ENCODE measurements at places on chromosomes 6 and 20.

DNA sequence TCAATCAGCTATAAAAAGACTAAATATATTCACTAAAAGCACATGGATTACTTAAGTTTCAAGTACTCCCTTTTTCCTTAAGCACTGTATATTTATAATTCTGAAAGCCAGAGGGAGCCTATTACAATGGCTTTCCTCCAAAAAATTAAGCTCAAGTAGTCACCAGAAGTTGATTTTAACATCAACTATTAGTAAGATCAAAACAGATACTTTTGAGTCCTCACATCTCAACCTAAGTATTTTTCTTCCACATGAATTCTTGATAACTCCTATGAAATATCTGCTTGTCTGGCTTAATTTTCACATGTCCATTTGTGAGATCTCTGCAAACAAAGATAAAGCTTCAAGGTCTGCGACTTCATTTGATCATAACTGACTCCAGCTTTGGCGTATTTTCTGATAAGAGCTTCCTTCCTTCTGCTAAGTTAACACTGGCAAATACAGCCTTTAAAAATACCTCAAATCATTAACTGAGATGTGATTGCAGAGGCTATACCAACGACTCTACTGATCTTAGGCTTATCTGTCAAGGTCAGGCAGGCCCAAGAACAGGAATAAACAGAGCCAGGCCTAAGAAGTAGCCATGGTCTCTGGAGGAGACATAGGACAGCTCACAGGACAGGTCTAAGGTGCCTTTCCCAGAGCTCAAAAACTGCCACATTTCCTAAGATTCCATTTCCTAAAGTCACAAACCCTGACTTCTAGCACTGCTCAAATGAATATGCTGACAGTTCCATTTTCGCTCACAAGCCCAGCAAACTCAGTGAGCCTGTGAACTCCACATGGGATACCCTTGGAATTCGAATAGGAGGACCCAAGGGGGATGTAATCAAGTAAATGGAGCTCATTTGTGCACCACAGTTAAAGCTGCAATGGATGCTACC, 10.0 kb downstream of the SNX5 start:
- DNase-seq = no peak

GRCh38 chr6:14660806-14661579, 543.4 kb downstream of the CD83 start:
- peak; percentile 79 for DNase-seq

- DNase-seq = no peak
Measured at GRCh38 chr6:129903082-129903481, 42.0 kb upstream of the TMEM244 start.

- DNase-seq = no peak
Measured at GRCh38 chr6:168082860-168083513, 4.0 kb upstream of the FRMD1 start.

DNA sequence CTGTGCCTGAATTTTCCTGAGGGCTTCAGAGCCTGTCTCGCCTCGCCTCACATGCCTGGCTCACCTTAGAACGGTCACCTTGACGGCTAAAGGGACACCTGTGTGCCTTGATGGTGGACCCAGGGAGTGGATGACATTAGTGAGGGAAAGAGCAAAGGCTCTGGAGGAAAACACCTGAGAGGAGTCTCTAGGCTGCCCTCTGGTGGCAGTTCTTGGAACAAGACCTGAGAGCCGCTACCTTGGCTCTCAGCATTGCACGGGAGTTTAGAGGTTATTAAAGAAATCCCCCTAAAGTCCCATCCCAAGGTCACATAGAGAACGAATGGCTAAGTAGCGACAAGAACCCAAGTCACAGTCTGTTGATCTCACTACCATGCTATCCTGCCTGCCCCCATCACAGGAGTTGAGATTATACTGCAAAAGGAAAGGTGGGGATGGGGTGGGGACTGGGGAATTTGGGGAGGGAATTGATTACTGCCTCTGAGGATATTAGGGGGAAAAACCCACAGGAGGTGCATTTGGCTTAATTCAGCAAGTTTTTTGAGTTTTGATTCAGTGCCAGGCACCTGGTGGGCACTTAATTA, 7.9 kb upstream of the CDSN start:
- DNase-seq = peak; percentile 73

GRCh38 chr20:59074456-59074855, 31.9 kb upstream of the PRELID3B start:
- no peak for DNase-seq

DNA sequence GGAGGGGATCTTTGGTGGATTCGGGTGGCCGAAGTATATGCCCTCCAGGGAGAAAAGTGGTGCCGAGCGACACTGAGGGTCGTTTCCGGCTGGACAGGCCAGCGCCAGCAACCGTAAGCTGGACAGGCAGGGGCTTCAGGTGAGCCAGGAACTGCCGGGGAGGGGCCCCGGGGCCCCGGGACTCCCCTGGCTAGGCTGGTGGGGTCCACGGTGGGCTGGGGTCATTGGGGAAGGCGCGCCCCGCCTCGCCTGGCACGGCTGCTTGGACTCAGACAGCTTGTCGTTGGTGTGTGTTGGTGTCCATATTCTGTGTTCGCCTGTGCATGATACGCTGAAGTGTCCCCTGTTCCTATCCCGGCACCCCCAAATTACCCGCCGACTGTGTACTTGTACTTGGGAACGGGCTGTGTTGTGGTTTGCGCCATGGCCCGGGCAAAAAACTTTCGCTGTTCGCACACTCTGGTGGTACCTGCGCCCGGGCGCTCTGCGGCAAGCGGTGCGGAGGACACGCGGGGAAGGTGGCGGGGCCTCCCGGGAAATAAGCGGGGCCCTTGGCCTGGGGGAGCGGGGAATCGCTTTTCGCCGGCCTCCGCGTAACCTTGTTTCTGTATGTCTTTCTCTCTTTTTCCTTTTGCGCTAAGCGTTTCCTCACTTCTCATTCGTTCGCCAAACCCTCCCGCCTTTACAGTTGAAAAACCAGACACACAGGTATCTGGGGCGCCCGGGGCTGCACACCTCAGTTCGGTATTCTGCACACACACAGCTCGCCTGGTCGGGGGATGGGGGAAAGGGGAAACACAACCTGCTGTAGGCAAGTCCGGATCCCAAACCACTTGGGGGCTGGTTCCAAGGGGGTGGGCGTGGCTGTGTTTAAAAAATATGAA, 3.2 kb downstream of the GNAS start:
- DNase-seq = no peak

DNA sequence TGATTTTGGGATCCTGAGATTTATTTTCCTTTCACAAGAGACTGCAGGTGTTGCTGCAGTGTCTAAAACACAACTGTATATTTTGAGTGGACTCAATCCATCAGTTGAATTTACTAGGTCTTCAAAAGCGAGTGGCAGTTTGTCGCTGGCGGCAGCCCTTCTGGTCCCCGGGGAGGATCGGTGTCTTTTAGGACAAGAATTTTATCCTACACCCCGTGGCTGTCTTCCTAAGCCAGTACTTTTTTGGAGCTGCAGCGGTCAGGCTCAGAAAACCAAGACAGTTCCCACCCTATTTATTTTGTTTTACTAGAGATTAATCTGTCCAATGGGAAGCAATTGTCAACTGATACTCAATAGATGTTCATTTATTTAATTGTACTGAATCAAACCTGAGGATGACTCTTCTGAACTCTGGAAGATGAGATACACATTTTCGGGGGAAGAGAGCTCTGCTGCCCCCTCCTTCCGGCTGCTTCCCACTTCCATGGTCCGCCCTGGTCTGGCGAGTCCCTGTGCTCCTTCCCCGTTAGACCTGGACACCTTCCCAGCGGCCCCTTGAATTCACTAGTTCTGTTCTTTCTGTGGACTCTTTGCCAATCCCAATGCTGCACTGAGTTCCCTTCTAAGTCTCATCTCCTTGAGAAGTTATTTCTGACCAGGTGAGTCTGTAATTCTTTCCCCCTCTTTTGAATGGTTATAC, 90.6 kb downstream of the ERMARD start:
- no peak for DNase-seq

DNA sequence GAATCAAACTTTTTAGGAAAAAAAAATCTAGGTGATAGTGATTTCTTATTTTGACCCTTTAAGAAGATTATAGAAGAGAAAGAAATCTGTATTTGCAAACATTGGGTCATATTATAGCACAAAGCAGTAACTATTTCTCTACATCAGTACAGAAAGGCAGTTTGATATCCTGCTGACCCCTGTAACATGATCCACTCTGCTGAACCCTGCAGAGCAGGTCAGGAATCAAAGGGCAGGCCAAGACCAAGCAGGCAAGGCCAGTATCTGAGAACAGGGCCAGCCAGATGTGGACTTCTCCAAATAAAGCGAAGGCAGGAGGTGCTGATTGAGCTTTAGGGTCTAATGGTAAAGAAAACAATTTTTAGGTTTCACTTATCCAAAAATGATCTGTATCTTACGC, 239.4 kb downstream of the PTPRK start:
- no peak for DNase-seq

GRCh38 chr6:42331019-42331418, 113.4 kb upstream of the MRPS10 start:
- DNase-seq = no peak

DNA sequence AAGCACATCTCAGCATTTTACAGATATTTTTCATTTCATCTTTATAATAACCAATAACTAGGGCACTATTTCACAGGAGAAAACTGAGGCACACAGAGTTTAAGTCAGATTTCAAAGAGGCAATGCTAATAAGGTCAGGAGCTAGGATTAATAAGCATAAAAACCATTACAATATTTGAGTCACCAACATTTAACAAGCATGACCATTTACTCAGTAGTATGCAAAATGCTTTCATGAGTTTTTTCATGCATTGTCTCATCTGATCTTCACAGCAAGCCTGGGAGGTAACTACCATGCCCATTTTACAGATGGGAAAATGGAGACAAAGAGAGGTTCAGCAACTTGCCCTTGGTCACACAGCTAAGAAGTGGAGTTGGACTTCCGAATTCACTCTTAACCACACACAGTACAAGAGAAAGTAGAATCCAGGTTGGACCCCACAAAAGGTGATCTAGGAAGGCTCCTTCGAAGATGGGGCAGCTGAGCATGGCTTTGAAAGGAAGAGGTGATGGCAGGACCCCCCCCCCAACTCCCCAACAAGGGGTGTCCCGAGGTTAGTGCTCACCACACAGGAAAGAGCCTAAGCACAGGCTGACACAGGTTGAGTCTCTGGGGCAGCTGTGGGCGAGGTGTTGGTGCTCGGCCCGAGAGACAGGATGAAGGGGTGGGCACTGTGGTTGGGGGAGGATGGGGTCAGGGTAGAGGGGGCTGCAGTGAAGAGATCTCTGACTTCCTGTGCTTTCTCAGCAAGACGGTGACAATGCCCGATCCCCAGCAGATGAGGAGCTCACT, 108.8 kb downstream of the PREX1 start:
- peak; percentile 51 for DNase-seq

All from OCI-LY7 (cell line).